NCI-H345 (cell line): ENCODE measurements at places on chromosomes 16 and 17.

DNA sequence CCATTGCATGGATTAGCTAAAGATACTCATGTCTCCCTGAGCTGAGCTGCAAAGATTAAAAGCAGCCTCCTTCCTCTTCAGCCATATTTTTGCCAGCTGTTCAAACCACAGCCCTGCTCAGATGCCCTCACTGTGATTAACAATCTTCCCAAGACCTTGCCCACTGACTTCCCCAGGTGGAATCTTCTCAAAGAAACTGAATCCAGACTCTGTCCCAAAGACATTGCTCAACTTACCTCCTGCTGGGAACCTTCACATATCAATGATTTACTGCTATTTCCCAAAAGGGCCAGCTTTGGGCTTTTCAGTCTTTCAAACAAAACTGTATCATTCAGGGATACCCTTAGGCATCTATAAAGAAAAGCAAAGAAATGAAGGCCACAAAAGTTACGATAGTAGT, 9.2 kb downstream of the C17orf67 start:
- DNase-seq = no peak

GRCh38 chr16:26211542-26211941, 519.8 kb downstream of the HS3ST4 start:
- DNase-seq = no peak

DNA sequence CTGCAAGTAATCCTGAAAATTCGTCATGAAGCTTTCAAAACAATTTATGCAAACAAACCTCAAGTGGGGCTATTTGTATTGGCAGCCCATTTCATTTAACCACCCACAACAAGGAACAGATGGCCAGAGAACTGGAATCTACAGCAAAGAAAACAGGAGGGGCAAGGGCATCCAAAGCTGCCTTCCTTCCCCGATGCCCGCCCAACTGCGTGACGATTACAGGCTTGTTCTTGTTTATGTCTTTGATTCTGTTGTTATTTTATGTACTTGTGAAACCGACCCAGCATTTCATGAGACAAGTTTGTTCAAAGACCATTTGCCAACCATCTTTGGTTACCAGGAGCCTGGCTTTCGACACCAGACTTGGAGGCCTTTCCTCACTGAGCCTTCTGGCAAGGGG, 59.1 kb upstream of the IRX6 start:
- DNase-seq = no peak

- DNase-seq = no peak
These were observed 72.5 kb downstream of the KNOP1 start for GRCh38 chr16:19645557-19645981.

DNA sequence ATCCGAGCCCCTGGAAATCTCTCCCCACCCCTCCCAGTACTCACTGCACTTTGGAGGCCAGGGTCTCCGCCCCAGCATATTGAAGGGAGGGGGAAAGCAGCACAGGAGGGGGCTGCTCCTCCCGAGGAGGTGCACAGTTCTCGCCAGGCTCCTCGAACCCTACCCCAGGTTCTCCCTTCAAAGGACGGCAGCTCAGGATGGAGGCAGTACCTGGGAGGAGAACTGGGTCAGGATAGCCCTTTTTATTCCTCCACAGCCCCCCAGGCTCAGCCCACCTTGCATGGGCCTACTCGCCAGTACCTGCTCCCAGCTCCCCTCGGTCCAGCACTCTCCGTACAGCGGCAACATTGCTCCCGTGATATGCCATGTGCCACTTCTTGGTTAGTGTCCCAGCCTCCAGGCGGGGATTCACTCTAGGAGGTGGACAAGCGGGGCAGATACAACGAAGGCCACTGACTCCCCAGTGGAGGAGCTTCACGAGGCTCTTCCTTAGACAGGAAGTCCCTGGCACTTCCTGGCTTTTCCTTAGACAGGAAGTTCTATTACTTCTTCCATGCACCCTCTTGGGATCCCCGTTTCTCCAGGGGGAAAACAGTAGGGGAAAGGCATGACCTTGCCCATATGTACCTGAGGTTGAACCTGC, 2.1 kb upstream of the GPS2 start:
- DNase-seq = no peak

- no peak for DNase-seq
These were observed 66.9 kb downstream of the SOCS1 start for GRCh38 chr16:11188801-11189740.

DNA sequence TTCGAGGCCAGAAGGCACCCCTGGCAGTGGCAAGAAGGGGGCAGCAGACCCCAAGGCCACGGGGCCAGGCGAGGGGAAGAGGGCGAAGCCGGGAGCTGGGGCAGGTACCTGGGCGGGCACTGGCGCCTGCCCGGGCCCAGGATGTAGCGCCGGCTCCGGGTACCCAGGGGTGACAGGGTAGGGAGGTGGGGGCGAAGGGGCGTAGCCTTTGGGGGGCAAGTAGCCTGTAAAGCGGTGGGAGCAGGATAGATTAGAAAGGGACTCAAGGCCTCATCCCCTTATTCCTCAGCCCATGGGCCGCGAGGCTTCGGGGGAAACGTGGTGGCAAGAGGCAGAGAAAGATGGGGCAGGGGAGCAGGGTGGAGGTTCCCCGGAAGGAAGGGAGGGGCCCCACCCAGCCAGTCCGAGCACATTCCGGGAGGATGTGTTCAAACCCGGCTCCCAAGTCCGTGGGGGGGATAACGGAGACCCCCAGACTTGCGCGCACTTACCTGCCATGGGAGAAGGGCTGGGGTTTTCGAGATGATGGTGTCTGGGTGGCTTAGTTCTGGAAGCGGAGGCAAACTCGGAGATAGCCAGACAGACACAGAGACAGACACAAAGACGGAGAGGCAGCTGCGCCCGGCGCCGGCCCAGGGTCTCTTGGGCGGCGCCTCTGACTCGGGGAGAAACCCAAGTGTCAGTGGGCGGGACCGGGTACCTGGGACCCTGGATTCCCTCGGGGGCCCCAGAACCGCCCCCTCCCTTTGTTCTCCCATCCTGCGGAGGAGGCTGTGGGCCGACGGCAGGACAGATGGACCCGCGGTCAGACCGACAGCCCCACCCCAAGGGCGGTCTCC, 493 bp downstream of the PLSCR3 start:
- DNase-seq = peak; percentile 56

DNA sequence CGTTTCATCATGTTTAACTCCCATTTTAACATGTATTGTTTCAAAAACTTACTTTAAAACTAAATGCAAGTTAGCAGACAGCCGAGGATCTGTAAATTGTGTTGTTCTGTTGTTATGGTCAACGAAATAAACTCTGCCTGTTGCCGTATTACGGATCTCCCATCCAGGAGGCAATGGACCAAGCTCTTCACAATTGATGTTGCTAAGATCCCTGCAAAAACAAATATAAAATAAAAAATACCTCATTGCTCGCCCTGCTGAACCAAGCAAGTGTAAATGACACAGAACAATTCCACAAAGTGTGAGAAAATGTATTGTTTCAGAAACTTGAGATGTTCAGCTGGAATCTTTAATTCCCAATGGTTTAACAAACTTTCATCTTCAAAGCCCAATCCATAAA, 65.0 kb downstream of the CEP95 start:
- DNase-seq = no peak

GRCh38 chr16:27164352-27164751, 39.0 kb upstream of the KDM8 start:
- no peak for DNase-seq
